ENCODE measurements at places on chromosomes 11 and 22.
A peak's percentile ranks its signal among the peaks of the same experiment; 100 is the strongest.

DNA sequence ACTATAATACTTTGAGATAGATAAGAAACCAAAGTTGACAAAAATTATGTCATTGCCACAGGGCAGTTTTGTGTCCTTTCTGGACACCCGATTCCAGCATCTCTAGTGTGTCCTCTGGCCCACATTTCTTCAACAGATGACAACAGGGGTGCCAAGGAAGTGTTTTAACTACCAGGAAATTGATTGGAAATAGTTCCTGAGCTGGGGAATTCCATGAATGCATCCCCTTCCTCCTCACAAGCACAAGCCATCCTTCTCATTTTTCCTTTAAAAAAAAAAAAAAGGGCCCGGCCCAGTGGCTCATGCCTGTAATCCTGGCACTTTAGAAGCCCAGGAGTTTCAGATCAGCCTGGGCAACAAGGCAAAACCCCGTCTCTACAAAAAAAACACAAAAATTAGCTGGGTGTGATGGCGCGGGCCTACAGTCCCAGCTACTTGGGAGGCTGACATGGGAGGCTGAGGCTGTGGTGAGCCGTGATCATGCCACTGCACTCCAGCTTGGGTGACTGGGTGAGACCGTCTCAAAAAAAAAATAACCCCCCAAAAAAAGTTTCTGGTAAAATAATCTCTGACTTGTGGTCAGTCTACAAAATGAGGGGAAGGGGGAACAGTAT lies 797 bp upstream of the B3GAT3 start:
- no peak for DNase-seq

- no peak for DNase-seq
Observed at GRCh38 chr11:117519590-117519989, 191.9 kb downstream of the CEP164 start.

DNA sequence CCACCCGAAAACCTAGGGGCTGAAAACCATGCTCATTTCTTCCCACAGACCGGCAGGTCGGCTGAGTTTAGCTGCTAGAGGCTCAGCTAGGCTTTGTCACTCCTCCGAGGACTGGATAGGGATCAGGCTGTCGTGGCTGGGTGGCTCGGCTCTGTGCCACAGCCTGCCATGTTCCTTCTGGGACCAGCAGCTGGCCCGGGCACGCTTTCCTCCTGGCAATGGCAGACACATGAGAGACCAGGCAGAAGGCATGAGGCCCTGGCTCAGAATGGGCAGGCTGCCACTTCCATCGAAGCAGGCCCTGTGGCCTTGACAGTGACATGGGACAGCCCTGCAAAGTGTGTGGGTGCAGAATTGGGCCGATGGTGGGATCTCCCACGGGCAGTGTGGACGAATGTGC lies 20.9 kb downstream of the PARVG start:
- DNase-seq, result no peak

GRCh38 chr22:29050457-29050856 lies 11.2 kb downstream of the C22orf31 start:
- no peak for DNase-seq

DNA sequence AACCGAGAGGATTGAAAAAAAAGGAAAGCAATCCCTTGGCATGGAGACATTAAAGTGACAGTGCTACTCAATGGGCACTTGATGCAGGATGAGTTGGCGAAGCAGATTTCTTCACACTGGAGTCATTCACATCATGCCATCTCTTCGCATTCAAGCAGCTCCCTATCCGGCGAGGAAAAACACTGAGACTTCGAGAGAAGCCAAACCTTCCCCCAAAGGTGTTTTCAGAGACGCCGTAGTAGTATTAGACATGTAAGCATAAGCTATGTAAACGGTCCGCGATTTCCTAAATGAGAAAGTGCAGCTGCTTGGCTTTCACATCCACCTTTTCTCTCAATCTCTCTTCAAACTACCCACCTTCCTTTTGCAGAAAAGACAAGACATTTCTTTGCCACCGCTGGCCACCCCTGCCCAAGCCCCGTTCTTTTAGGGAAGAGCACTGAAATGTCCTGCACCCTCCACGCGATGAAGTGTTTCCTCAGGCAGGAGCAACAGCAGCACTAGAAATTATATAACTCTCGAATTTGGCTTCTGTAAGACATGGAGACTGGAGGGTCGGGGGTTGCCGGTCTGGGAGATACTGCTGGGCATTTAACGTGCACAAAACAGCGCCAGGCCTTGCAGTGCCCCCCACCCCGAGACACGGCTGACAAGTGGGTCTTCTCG lies at the start of gene DLG2:
DLG2 (minus strand) TSS at position 13 of the 666 bp plus-strand sequence.
- DNase-seq, result peak; percentile 3

DNA sequence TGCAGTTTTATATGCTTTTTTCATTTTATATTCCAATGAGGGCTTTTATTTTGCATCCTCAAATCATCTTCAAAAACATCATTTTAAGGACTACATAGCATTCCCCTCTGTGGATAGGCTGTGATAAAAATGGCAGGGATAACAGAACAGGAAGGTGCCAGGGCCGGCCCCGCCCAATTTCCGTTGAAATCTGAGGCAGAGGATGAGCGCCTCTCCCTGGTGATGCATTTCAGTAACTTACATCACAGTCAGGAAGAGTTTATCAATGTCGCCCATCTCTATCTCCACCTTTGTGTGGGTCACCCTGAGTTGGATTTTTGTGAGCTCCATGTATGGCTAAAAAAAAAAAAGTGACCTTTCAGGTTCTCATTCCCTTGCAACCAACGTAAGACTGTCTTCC lies 201.6 kb downstream of the DSCAML1 start:
- DNase-seq, result no peak

DNA sequence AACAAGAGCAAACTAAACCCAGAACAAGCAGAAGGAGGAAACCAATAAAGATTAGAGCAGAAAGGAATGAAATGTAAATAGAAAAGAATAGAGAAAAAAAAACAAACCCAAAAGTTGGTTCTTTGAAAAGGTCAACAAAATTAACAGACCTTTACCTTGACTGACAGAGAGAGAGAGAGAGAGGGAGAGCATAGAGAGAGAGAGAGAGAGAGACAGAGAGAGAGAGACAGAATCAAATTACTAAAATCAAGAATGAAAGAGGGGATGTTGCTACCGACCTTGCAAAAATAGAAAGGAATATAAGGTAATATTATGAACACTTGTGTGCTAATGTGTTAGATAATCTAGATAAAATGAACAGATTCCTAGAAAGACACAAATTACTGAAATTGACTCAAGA lies 22.6 kb upstream of the AMPD3 start:
- no peak for DNase-seq

- no peak for DNase-seq
Observed at GRCh38 chr22:28992565-28993356, 68.9 kb downstream of the C22orf31 start.
